ENCODE measurements at places on chromosomes 3 and 15. TPM values are rescaled to one million over a fixed set of nuclear protein-coding genes. Genes with fewer than 3 reads are reported as not detected.

ADAMTS7 gene
- 32.1 TPM for total RNA-seq

DNA sequence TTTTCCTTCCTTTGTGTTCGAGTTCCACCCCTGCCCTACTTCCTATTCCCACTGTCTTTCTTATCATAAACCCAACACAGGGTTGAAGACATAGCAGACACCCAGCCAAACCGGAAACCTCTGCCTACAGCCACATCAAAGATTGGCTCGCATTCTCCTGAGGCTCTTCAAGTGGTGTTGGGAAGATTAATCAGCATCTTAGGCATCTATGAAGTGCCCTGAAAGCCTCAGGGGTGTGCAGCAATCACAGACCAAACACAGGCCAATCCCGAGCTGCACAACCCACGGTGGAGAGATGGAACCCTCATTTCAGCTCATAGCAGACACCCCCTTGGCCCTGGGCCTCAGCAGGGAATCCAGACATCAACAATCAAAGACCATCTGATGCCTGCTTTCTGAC is 255.9 kb downstream of the XXYLT1 start:
- no peak for DNase-seq

CCR2 gene
- total RNA-seq: 0.89 TPM

DNA sequence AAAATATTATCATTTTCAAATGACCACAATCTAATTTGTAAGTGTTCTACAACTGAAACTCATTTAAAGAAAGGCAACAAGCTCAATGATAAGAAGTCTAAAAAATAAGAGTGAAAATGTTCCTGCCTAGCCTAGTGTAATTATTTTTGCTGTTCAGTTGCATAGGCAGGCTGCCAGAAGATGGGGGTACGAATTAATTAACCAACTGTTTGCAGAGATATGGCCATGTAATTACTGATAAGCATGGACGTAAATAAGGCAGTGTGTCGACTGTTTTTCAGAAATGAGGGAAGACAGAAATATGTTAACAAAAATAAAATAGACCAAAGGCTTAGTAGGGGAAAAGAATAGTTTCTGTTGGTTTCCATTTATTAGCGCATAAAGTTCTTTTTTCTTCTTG is 24.7 kb upstream of the SCAANT1 start:
- DNase-seq: no peak

DNA sequence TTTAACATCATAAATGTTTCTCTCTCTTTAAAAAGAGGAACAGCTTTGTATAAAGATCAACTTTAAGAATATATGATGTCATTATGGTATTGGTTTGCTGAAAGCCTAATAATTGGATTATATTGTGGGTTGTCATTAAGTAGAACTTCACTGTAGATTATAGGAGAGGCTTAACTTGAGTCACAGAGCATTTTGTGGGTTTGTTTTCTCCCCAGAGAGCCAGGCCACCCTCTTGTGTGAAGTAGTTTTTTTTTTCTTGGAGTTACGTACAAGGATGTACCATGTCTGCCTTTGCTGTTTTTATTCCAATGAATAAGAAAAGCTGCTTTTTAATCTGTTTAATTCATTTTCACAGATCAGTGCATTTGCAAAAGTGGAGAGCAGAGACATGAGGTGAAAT is 354.8 kb upstream of the TBL1XR1 start:
- no peak for DNase-seq

DNA sequence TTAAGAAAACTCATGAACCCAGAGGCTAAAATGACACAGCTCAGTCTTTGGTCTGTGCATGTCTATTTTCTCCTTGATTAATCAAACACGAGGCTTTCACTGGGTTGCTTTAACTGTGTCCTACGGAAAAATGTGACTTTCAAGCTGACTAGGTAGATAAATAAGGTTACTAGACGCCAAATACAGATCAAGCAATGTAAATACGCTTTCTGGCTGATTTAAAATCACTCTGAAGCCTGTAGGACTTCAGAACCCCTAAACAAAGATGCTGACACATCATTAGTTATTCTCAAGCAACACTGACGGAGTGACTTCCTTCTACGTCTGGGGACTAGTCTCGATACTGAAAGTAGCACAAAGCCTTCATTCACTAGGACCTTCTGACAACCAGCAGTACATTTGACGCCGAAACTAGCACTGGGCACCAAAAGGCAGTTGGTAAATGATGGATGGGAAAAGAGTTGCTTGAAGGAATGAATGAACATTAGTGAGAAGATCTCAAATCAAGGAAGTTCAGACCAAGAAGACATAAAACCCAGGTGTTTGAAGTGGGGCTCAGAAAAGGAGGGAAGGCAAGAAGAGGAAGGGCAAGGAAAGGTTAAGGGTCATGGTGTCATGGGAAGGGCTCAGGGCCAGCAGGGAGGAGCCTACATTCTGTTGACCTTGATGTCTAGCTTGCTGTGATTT is 67.1 kb upstream of the CDV3 start:
- DNase-seq: no peak

All from Right ventricle myocardium inferior (tissue), 1 donor.